NT2/D1 (cell line): ENCODE measurements at places on chromosomes 11 and 22.
A peak's percentile ranks its signal among the peaks of the same experiment; 100 is the strongest.

DNA sequence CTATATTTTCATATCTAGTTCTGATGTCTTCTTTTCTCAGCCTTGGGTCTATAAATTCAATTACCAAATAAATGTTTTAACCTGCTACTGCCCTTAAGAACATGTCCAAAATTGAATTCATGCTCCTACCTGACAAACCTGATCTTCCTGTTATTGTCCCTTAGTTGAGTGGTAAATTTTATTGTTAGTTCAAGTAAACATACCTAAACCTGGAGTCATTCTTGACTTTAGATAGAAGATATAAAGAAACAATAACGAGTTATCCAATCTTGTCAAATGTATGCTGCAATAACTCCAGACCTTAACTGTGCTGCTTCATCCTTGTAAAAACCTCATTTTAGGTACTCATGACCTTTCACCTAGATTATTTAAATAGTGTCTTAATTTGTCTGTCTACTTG lies 34.6 kb upstream of the SC5D start:
- DNase-seq, result no peak

GRCh38 chr11:122337704-122338103 lies 221.7 kb upstream of the BLID start:
- no peak for DNase-seq

- DNase-seq, result no peak
Measured at GRCh38 chr22:47279746-47280145, 517.3 kb downstream of the TBC1D22A start.

DNA sequence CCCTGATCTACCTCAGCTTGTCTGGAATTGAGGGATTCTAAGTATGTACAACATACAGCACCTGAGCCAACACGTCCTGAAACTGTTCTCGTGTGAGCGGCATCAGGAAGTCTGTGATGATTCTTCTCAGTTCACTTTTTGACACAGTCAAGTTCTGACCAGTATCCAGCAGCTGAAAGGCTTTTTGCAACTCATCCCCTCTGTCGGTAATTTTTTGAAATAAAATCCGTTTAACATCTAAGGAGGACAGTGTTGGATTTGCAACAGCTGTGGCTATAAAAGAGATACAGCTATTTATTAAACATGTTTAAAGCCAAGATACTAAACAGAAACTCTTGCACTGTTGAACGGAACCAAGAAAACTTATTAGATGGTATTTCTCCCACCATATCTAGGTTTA lies 39.3 kb downstream of the EFCAB6 start:
- no peak for DNase-seq

DNA sequence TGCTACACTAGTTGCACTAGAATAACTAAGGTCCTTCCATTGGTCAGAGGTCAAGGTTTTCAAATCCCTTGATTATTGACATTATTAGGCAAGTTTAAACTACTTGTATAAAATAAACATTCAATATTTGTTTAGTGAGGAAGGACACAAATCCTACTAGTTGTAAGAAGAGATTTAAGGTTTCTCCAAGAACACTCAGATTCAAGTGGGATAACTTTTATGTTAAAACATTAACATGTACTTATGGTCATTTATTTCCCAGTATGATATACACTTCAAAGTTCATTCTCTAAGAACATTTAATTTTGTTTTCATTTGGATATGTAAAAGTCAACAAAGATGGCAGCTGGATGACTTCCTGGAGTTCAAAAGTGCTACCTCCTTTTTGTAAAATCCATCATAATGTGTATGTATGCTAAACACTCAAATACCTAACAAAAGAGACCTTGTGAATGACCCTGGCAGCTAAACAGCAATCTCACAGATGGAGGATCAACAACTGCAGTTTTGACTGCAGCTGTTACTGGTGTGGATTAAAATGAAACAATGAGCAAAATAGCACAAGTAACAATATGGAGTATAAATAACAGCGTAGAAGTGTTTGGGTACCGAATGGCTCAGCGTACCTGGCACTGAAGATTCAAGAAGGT lies 1.5 kb downstream of the CCDC90B start:
- no peak for DNase-seq

- no peak for DNase-seq
Measured at GRCh38 chr11:9692691-9693090, 28.8 kb downstream of the SWAP70 start.

- peak; percentile 38 for DNase-seq
Measured at GRCh38 chr11:7548659-7549274, 35.0 kb downstream of the PPFIBP2 start.

- DNase-seq, result no peak
Measured at GRCh38 chr11:63884196-63884932, 32.6 kb downstream of the RCOR2 start.

- no peak for DNase-seq
Measured at GRCh38 chr11:78032090-78032489, 9.0 kb upstream of the KCTD14 start.

DNA sequence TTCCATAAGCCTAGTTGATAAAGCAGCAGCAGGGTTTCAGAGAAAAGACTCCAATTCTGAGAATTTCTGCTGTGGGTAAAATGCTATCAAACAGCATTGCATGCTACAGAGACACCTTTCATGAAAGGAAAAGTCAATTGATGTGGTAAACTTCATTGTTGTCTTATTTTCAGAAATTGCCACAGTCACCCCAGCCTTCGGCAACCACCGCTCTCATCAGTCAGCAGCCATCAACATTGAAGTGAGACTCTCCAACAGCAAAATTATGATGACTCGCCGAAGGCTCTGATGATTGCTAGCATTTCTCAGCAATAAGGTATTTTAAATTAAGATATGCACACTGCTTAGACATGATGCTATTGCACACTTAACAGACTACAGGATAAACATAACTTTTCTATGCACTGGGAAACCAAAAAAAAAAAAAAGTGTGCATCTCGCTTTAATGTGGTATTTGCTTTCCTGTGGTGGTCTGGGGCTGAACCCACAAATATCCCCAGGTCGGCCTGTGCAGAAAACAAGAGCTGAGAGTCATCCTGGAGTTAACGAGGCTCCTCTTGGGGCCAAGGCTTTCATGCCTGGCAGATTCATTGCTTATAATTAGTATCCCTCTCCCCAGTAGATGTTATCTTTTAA lies 192.1 kb downstream of the CTTN start:
- DNase-seq, result no peak

GRCh38 chr22:47337161-47337621 lies 574.7 kb downstream of the TBC1D22A start:
- DNase-seq, result no peak

DNA sequence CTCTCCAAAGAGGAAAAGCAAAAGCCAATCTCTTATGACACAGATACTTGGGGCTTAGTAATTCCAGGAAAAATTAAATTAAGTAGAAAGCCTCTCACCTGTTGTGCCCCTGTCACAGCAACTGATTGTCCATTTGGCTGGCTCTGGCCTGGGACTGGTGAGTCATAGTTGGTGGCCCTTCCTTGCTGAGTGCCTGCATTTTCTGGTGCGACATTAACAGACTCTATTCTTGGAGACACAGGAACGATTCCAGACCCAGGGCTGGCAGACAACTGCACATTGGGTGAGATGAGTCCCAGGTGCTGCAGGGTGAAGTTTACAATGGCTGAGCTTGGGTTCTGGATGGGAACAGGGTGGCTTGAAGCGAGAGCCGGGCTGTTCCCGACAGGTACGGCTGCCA lies 15.6 kb downstream of the E2F8 start:
- DNase-seq, result no peak

DNA sequence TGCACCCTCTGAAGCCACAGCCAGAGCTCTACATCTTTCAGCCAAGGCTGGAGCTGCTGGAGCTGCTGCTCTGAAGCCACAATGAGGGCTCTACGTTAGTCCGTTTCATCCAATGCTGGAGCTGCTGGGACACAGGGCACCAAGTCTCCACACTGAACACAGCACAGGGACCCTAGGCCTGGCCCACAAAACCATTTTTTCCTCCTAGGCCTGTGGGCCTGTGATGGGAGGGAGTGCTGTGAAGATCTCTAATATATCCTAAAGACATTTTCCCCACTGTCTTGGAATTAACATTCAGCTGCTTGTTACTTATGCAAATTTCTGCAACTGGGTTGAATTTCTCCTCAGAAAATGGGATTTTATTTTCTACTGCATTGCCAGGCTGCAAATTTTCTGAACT lies 441.4 kb upstream of the FAT3 start:
- no peak for DNase-seq

DNA sequence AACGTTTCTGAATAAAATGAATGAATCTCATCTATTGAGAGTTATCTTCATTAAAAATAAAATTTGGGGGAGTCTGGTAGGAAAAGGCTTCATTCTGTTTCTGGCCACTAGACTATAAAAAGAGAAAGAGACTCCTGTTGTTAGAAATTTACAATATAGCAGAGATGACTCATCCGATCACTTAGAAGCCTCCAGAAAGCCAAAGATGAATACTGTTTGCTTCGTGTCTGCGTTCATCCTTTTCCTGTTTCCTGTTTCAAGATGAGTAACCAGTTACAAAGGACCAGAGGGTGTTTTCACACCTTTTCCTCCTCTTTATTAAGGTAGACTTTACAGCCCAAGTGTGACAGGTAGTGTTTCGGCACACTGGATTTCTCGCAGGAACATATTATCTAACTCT lies 1120.7 kb downstream of the LRRC4C start:
- DNase-seq, result no peak
